ENCODE measurements at places on chromosomes 12 and 14.

- DNase-seq: no peak
Measured at GRCh38 chr12:121518656-121519055, 62.2 kb downstream of the KDM2B start.

- no peak for DNase-seq
Measured at GRCh38 chr12:124167141-124167540, 127.8 kb upstream of the RFLNA start.

GRCh38 chr12:107670999-107671643 lies 14.5 kb upstream of the PWP1 start:
- peak; percentile 48 for DNase-seq

- no peak for DNase-seq
Measured at GRCh38 chr14:77738559-77739250, 22.3 kb downstream of the SNW1 start.

DNA sequence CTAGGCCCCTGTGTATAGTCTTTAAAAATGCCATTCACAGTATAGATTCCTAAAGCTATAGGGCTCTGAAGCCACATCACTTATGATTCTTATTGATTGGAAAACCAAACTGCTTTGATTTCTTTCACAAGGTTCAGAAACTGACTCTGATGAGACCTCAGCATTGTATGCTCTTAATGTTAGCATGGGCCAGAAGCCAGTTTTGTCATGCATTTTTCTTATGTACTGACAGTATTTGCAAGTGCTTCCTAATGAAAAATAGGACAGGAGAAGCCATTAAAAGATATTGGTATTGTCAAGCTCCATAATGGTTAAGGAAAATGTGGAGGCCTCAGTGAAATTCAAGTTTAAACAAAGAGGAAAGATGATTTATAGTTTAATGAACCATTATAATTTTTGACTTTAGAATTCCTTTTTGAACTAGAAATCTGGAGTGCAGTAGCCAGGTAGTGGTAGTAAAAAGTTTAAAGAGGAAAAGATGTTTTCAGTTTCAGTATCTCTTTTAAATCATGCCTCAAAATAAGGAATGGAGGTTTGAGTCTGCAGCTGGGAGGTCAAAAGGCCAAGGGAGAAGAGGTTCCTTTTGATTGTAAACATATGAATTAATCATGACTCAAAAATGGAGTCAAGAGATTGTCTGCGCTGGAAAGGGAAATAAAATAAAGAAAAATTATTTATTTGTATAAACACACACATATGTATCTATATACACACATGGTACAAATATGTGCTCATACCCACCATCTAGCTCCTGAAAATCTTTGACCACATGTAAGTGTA lies 388.1 kb upstream of the PRICKLE1 start:
- DNase-seq: no peak

GRCh38 chr14:74148705-74149104 lies 63.9 kb downstream of the LIN52 start:
- no peak for DNase-seq

- DNase-seq: peak; percentile 69
Measured at GRCh38 chr12:99386907-99387306, 260.6 kb upstream of the GARIN6 start.

DNA sequence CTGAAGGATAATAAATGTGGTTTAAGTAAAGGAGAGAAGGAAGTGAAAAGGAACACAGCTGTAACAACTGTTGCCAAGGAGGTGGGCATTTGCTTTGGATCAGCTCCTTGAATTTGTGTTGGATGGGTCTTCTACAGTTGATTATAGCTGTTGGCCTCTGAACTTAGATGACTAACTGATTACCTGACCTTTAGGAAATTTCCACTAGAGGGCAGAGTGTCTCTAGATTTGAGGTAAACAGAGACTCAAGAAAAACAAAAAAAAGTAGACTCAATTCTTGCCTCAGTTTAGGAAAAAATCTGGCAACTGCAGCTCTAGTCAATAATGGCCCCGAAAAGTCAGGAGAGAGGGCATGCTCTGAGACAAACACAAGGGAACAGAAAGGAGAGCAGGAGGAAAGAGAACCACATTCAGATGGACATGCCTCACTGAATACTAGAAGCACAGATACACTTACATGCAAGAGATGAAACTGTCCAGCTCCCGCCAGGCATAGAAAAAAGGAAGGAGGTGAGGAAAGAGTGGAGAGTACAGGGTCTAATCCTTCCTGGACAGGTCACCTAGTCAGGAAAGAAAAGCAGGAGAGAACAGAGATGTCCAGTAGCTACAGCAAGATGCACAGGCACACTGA lies 20.6 kb downstream of the COX14 start:
- DNase-seq: no peak

DNA sequence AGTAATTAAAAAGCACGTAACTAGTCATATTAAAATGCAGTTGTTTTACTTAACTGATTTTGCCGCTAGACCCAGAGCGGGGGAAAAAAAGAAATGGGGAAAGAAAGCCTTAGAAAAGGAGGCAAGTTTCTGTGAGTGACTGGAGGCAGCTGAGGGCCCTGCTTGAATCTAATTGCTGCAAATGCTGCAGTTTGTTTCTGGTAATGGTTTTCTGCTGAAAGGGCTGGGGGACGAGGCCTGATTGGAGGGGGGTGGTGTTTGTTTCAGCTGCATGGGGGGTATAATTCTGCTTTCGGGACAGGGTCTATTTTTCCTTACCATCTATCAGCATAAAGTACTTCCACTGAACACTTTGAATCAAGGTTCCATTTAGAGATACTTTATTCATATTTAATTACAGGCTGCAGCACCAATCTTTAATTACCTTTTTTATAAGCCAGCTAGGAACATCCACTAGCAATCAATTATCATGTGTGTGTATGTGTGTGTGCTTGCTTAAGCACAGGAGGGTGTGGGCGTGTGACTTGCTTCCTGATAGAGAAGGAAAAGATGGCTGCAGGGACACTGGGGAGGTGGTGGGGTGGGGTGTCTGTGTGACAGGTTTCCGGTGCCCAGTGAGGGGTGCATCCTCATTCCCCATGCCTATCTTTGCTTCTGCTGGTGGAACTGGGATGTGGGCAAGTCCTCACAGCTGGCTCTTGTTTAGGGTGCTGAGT lies 83.4 kb downstream of the ADCK1 start:
- no peak for DNase-seq

DNA sequence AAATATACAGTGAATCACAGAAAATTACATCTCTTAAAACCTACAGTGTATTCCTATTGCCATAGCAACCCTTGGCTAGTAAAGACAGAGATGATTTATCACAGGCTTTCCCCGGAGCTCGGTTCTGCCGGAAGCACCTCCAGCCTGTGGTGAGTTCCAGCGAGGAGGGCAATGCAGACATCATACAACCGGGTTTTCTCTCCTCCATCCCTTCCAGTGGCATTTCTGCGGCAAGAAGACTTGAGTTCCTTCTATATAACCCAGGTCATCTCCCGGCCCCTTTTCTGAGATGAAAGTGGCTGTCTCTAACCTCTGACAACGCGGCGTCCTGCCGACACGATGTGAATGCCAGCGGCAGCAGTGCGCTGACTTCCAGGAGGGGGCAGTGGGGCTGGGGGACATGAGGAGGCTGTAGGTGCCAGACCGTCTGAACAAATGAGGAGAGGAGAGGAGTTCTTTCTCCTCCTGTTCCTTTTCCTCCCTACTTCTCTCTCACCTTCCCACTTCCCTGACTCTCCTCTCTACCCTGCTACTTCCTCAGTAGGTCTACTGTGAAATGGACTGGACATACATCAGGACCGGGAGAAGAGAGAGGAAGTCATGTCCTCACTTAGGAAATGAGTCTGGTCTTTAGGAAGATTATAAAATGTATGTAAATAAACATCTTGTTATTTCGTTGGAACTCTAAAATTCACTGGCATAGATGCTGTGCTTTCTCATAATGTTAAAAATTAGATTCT lies 68.6 kb upstream of the MAX start:
- DNase-seq: peak; percentile 57

GRCh38 chr14:57692671-57693070 lies 173.2 kb downstream of the SLC35F4 start:
- DNase-seq: peak; percentile 65

DNA sequence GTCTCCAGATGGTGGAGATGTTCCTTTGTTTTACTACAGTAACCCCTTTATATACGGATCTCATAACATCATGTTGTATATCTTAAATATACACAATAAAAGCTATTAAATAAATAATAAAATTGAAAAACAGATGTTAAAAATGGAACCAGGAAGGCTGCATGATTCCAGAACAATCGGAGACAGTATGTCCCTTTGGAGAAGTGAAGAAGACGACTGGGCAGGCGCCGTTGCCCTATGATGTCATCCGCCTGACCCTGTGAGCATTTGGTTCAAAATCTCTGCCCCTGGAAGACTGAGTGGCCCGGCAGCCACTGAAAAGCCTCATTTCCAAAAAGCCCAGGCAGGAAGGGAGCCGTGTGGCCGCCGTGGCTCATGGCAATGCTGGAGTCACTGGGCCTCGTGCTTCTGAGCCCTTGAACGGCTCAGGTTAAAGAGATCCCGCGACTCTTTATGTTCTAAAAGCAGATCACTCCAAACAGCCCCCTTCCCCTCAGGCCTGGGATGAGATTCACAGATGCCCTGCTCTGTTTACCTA lies 30.8 kb downstream of the RIMBP2 start:
- no peak for DNase-seq

DNA sequence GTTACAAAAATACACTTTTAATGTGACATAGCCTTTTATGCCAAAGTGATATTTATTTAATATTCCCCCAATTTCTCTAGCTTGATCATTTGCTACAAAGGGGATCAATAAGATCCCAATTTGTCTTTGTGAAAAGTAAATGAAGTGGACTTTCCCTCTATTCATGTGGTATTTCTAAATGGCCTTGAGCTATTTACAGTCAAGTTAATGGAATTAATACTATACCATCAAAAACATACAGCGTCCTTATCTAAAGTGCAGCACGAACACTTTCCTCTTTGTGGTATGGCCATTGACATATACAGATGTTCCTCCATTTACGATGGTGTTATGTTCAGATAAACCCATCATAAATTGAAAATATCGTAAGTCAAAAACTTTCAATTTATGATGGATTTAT lies 23.2 kb downstream of the CFL2 start:
- DNase-seq: no peak

DNA sequence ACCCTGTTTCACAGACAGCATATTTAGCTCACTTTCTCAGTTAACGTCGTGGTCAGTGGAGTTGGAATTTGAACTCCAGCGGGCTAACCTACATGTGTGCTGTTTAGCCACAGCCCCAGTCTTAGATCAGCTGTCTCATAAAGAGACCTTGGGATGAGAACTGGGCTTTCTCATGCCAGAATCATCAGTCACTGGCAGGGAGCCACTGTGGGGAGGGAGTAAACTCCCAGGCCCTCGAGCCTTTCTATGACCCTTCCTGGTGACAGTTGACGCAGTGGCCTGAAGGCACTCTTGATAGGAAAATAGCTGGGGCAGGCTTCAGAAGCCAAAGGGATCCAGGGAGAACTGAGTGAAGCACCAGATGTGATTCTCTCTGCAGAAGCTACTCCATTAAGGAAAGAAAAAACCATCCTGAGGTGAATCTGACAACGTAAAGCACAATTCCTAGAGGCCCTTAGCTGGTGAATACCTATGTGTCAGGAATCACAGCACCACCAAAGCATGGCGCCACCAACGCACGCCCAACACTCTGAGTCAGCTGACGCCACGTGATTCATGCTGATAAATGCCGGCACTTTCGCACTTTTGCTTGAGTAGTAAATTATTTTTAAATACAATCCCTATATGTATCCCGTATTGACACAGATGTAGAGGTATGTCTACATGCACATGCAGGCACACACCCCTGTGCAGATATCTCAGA lies 279.6 kb upstream of the TMEM132C start:
- no peak for DNase-seq

GRCh38 chr14:85587151-85587711 lies 57.3 kb downstream of the FLRT2 start:
- DNase-seq: no peak

DNA sequence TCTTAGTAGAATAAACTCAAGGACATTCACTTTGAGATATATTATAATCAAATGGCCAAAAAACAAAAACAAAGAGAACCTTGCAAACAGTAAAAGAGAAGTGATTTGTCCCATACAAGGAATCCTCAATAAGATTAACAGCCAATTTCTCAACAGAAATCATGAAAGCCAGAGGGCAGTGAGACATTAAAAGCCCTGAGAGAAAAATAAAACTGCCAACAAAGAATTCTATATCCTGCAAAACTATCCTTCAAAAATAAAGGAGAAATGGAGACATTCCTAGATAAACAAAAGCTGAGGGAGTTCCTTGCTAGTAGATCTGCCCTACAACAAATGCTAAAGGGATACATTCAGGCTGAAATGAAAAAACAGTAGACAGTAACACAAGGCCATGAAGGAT lies 78.1 kb downstream of the CMKLR1 start:
- DNase-seq: no peak

DNA sequence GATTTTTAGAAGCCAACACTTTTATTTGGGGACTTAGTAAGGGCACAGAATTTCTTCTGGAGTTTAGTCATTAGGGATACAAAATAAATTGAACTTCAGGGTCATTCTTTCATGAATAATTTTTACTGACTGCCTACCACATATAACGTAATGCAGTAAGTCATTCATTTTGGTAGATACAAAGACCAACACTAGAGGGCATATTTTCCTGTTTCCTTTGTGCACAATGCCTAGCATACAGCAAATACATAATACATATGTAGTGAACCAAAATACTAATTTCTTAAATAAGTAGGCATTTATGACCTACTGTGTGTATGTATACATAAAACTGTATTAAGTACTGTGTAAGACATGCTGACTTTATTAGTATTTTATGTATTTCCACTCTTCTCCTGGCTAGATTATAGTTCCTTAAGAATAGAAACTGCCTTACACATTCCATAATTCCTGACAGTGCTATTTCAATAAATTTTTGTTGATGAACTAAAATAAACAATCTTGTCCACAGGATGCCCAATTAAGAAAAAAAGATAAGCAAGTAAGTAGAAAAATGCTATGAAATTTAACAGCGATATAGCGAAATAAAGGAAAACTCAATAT lies 47.9 kb downstream of the PPP1R12A start:
- DNase-seq: no peak

DNA sequence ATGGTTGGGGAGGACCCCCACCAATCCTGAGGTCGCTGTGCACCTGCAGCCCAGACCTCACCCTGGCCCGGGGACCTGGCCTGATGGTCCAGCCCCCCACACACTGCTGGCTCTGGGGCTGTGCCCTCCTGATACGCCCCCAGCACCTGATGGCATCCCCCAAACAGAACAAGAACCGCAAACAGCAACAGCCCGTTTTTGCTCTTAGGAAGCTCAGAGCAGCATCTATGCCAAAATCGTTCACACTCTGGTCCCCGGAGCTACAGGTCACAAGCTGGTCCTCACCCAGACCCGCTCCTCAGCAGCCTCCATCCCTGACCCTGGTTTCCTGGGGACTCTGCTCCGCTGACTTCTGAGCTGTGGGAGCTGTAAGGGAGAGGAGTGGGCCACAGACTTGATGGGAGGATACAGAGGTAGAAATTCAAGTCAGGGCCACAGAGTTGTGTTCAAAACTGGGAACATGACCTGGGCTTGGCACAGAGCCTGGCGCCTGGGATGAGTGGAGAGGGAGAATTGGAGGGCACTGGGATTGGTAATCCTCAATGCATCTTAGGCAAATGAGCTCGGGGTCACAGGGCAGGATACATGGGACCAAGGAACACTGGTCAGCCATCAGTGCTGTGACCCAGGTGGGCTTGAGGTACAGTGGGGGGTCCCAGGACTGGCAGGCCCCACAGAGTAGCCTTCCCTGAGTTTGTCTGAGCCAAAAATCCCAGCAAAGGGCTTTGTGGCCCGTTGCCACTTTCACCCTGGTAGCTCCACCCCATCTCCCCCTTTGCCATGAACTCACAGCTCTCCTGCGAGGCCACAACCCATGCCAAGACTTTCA lies 170.9 kb upstream of the RTL1 start:
- DNase-seq: no peak
